Ascending aorta (tissue), 2 donors: ENCODE measurements at places on chromosomes 13 and 19.

DNA sequence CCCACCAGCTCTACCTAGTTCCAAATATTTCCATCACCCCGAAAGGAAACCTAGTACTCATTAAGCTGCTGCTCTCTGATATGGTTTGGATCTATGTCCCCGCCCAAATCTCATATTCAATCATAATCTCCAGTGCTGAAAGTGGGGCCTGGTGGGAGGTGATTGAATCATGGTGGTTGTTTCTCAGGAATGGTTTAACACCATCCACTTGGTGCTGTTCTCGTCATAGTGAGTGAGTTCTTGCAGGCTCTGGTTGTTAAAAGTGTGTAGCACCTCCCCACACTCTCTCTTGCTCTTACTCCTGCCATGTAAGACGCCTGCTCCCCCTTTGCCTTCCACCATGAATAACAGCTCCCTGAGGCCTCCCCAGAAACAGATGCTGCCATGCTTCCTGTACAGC is 43.4 kb upstream of the MED4 start:
- DNase-seq = no peak

DNA sequence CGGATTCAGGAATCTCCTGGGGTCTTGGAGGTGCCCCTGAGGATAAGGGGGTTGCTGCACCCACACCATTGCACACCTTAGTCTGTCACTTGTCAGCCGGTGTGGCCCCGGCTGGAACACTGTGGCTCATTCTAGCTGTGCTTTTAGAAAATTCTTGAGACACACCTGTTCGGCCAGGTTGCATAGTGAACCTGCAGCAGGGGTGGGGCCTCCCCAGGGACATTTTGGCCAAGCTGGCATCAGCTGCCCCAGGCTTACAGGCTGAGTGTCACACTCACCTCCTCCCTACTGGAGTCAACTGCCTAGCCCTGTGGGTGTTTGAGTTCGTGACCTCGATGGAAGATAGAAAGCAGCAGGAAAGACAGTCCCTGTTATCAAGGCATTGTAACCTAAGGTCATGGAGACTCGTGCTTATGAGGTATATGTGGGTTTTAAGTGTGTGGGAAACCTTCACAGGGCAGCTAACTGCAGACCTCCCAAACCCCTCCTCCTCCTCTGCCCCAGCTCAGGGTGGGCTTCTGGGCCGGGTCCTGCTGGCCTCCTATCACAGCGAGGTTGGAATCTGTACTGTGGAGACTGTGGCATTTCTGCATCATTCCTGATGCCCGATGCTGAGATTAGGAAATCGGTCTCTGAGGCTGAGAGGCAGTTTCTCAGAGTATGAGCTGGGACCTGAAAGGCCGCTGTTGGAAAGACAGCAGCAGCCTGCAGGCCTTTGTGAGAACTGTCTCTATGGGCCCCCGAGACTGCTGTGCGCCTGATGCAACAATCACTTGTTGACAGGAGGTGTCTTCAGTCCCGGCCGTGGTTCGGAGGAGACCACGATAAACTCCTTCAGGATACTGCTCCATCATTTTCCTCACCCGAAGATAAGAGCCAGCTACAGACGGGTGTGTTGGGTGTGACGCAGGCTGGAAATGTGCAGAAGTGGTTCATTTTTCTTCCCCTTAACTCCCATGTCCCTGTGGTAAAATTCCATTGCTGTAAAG is 72.2 kb downstream of the ATP11A start:
- DNase-seq = no peak

DNA sequence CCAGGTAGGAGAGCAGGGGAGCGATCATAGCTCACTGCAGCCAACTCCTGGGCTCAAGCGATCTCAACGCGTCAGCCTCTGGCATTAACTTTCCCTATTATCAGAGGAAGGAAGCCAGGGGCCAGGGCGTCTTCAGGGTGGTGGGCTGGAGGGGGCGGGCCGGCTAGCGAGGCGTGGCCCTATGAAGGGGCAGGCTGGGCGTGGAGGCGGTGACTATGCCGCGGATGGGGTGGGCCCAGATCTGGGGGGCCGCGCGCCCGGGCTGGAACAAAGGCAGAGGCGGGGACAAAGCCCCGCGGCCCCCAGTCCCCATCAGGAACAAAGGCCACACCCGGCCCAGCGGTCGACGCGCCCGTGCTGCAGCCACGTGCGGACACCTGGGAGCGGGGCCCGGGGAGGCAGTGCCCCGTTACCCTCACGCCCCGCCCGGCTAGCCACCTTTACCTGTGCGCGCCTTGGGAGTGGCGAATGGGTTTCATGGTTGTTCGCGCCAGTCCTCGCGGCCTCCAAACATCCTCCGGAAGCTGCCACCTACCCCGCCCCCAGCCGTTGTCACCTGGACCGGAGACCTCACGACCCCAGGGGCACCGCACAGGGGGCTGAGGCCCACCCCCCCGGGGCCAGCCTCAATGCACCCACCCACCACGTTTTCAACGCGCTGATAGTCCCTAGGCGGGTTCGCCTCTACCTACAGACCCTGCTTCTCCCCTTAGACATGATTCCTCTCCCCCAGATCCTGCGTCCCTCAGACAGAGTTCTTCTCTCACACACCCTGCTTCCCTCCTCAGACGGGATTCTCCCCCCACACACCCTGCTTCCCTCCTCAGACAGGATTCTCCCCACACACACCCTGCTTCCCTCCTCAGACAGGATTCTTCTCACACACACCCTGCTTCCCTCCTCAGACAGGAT is 5.4 kb upstream of the TRIM28 start:
- DNase-seq = no peak

DNA sequence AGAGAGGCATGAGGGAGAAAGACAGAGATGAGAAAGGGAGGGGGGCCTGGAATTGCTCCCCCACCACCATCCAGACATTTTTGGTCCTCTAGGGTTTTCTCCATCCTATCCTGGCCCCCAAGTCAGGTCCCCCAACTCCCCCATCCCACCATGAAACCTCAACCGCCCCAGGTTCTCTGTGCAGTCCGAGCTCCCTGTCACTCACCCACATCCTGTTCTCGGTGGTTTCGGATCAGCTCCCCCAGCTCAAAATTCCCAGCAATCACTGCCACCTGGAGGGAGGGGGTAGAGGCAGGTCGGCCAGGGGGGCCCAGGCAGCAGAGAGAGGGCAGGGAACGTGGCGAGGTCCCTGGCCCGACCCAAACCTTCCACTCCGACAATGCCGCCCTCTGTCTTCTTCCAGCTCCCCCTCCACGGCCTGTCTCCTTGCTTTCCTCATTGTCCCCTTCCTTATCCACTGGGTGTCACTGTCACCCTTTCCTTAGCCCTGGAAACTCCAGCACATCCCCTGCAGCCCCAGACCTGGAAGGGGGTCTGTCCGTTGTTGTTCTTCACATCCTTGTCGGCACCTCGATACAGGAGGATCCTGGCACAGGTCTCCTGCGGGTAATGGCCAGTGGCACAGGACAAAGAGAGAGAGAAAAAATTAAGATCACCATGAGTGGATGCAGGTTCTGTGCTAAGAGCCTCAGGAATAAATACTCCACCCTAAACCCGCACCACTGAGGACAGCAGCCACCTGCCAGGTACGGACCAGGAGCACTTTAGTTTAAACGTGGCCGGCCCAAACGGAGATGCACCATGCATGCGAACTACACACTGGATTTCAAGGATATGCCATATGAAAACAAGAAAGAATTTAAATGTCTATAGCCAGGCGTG is 15.4 kb downstream of the SHANK1 start:
- DNase-seq = no peak

- no peak for DNase-seq
These were observed 4.6 kb downstream of the KLF12 start for GRCh38 chr13:74129500-74130191.

DNA sequence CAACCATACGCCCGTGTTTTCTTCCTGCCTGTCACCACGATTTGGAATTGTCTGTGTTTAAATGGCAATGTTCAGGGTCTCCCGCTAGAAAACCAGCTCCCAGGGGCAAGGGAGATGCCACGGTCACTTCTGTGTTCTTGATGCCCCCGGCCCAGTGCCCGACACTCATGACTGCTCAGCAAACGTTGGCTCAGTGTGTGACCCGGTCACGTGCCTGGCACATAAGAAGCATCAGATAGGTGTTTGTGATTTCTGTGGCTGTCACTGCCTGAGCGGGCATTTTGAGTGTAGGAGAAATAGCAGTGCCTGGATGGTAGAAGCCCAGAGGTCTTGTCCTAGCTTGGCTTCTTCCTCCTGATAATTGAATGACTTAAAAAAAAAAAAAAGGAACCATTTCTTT is 15.5 kb downstream of the HDGFL2 start:
- DNase-seq = no peak

DNA sequence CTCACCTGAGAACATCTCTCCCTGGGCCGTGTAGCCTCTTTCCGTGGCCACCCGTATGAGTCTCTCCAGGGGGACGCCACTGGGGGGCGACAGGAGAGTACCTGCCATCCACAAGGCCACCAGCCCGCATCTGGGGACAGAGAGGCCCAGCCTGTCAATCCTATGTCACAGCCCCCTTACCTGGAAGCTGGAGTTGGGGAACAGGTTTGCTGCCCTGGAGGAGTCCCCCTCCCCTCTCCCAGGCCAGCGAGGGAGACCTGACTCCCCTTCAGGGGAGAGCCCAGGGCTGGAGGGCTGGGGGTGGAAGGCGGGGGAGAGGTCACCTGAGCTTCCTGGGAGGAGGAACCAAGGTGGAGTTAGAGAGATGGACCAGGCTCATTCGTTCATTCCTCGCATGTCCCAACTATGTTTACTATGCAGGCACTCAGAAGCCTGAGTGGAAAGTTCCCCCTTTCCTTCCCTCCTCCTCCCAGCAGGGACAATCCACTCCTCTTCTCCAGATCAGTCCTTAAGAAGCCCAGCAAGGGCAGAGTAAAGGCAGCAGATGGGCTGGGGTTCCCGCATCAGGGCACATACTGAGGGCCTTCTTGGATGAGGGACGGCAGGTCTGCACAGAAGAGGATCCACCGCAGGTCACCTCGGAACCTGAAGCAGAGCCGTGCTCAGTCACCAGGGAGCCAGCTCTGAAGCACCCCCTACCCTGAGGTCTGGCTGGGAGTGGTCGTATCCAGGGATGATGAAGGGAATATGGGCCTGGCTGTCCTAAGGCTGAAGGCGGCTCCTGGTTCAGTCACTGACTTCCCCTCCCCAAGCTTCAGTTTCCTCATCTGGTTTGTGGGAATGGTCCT is 5.5 kb downstream of the ACTMAP start:
- no peak for DNase-seq

- no peak for DNase-seq
These were observed 23.1 kb downstream of the LRFN3 start for GRCh38 chr19:35959040-35959967.

GRCh38 chr13:44050450-44051063 is 170.9 kb downstream of the LACC1 start:
- no peak for DNase-seq

DNA sequence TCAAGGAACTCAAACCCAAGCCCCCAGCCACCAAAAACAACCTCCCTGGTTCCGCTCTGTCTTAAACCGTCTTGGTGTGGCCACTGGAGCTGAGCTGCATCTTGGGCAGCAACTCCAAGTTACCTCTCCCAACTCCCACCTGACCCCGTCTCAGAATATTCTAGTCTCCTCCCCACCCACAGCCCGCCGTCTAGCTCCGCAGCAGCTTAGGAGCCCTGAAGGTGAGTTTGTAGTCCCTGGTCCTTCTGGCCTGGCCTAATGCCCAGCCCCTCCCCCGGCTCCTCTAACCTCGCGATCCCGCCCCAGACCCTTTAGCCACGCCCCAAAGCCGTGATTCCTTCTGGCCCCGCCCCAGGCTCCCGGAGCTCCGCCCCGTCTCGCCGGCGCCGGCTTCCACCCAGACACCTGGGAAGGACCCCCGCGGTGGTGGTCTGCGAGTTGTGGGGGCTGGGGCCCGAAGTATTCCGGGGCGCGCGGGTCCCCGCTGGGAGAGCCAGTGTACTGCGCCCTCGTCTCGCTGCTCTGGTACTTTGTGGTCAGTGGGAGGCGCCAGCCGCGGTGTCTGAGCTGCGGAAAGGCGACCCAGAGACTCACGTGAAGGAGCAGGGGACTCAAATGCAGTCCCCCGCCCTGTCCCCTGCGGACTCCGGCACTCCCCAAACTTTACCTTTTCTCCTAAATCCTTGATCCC is 2.5 kb upstream of the LHB start:
- DNase-seq = peak; percentile 71

GRCh38 chr13:49530457-49530856 is 34.7 kb downstream of the PHF11 start:
- DNase-seq = no peak

DNA sequence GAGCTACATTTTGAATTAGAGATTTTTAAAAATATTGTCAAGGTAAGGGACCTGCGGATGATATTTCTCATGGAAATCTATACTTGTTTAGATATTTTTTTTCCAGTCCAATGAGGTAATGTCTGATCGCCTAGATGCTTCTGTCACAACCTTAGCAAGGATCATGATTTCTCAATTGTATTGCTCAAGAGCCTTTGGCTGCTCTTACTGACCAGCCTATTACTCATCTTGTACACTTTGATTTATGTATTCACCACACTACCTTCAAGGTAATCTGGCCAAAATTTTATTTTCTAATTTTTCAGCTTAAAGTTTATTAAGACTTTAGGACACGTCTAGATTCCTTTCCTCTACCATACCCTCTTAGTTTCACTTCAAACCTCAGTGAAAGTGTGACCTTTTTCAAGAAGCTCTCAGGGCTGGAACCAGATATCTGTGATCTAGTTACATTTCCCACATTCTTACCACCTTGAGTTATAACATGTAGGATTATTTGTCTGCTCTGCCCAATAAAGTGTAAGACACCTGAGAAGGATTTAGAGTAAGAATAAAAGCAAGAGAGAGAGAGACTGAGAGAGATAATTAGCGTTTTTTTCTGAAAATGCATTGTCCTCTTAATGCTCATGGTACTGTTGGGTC is 197.1 kb downstream of the ITGBL1 start:
- no peak for DNase-seq

DNA sequence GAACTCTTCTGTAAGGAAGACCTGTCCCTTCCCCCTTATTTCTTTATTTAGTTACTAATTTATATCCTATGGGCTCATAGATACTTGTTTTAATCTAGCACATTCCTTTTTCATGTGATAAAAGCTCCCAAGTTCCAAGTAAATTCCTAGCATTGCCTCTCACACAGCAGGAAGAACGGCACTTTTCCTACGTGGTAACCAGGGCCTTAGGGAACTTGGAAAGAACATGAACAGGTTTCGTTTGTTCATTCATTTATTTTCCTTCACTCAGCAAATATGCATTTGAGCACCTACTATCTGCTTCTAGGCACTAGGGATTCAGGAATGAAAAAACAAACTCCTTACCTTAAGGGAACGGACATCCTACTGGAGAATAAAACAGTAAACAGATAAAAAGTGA is 125.1 kb downstream of the SIPA1L3 start:
- DNase-seq = no peak

GRCh38 chr13:26228096-26228495 is 6.0 kb upstream of the RNF6 start:
- no peak for DNase-seq

- DNase-seq = no peak
These were observed 15.1 kb downstream of the DEDD2 start for GRCh38 chr19:42202290-42202880.

GRCh38 chr19:18788529-18789421 is 2.3 kb downstream of the COMP start:
- no peak for DNase-seq
